Common myeloid progenitor, CD34-positive (primary cell): ENCODE measurements at places on chromosomes 13 and 19.

- no peak for DNase-seq
These were observed 109.4 kb upstream of the C1QTNF9B start for GRCh38 chr13:24006520-24007248.

- DNase-seq = no peak
These were observed 17.4 kb upstream of the ATXN8OS start for GRCh38 chr13:70090036-70090723.

- DNase-seq = no peak
These were observed 1.2 kb upstream of the PNMA8A start for GRCh38 chr19:46472592-46472991.

DNA sequence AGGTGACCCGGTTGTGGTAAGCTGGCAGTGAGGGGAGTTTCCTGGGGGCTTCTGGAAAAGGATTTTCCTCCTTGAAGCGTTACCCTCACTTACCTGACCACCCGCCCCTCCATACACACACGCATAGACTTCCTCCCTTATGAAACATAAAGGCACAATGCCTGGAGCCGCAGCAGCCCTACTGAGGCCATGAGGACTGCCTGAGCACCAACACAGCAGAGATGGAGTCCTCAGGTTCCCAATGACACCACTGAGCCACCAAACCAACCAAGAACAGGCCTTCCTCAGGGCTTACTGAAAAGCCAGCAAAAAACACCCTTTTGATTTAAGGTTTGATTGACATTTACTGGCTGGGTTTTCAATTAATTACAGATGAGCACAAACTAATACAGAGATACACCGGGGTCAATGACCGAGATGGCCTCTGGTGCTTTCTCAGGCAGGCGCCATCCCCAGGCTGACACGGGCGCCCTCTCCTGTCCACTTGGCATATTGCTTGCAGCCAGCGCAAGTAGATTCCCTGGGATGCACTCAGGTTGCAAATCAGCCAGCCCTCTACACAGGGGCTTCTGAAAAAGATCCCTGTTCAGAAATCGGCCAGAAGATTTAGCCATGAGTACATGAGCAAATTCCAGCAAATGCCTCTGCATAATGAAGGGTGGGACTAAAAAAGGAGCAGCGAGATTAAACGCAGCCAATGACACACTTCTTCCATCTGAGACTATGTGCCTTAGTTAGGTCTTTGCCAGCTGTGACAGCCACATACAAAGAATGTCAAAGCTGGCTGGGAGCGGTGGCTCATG, 14.8 kb downstream of the OPA3 start:
- peak; percentile 48 for DNase-seq

DNA sequence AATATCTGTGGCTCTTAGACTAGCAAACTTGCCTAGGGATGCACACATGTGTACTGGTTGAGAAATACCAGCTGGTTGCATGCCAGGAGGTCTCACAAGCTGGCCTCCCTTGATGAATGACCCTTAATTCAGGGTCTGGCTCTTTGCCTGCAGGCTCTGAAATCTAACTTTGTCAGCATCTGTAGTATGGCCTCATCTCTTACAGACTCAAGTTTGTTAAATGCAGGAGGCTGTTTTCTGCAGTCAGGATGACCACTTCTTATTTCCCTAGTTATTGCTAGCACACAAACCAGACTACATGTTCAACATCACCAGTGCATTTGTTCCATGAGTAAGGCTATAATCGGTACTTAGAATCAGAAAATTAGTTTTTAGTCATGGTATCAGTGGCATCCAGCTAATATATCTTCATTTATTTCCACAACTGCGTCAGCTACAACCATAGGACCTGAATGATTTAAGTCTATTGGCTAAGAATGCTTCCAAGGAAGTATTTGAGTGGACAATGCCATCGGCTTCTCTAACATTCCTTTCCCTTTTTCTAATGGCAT, 23.3 kb upstream of the POSTN start:
- DNase-seq = no peak
